ENCODE measurements at places on chromosomes 12 and 14.
A peak's percentile ranks its signal among the peaks of the same experiment; 100 is the strongest.

DNA sequence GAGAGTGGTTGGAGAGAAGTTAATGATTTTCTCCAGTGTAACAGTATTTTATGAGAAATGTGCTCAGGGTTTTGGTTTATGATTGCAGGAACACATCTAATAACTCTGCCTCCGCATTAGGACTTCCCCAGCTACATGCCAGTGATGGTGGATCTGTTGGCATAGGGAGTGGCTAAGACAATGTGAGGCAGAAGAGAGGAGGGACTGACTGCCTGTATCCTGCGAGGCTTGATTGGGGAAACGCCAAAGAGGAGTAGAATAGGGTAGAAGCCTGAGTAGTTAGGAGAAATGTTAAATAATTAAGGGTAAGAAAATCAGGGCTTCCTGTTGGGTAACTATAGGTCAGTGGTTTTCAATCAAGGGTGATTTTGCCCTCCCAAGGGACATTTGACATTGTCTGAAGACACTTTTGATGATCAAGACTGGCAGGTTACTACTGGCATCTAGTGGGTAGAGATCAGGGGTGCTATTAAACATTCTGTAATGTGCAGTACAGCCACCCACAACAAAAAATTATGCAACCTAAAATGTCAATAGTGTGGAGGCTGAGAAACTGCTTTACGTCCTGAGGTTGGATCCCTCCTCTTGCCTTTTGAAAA lies 12.8 kb downstream of the TDG start:
- DNase-seq, result no peak

GRCh38 chr12:5771756-5772155 lies 173.3 kb downstream of the ANO2 start:
- no peak for DNase-seq

- DNase-seq, result no peak
Observed at GRCh38 chr12:2332947-2333346, 280.2 kb downstream of the CACNA1C start.

DNA sequence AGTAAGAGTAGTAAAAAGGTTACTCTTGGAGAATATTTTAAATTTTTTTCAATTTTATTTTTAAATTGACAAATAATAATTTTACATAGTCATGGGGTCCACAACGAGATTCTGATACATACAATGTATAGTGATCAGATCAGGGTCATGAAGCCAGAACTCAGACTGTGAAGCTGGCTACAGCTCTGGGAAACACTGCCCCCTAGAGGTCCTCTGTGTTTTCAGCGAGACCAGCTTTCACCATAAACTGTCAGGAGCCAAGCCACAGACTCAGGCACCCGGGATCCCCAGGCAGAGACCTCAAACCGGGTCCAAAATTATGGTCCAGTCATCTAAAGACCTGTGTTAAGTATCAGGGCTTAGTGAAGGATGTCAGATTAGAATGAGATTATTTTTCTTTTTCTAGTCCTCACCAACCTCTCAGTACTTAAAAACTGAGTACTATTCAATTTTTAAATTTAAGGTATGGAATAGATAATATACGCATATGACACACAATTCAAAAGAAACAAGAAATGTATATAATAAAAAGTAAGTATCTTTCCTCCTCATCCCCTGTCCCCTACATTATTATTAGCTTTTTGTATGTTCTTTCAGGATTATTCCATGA lies 397.1 kb downstream of the MDGA2 start:
- DNase-seq, result peak; percentile 45

- DNase-seq, result no peak
Observed at GRCh38 chr12:14999021-14999694, 26.3 kb downstream of the PDE6H start.

DNA sequence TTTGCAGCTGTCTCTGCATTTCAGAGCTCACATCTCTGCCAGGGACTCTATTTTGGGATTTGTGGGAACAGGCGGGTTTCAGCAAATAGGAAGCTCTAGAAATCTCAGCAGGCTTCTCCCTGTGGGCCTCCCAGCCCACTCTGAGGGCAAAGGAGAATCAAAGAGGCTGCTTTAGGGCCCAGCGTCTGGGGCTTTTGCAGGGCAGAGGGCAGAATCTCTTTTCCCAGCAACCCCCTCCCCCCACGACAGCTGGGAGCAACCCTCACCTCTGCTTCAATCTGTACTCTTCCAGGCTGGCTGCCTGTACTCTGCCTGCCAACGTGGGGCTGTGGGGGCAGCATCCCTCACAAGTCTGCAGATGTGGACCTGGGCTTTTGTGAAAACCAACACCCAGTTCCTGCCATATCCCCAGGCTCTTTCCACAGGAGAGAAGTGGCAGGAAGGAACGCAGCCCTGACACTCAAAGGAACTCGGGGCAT lies 529.6 kb upstream of the TBX3 start:
- DNase-seq, result peak; percentile 32

- DNase-seq, result no peak
Observed at GRCh38 chr12:131940141-131940547, 9.6 kb upstream of the EP400 start.

GRCh38 chr12:111384596-111384995 lies 15.7 kb upstream of the PHETA1 start:
- DNase-seq, result no peak

GRCh38 chr14:50082308-50082742 lies 34.0 kb downstream of the VCPKMT start:
- DNase-seq, result no peak

DNA sequence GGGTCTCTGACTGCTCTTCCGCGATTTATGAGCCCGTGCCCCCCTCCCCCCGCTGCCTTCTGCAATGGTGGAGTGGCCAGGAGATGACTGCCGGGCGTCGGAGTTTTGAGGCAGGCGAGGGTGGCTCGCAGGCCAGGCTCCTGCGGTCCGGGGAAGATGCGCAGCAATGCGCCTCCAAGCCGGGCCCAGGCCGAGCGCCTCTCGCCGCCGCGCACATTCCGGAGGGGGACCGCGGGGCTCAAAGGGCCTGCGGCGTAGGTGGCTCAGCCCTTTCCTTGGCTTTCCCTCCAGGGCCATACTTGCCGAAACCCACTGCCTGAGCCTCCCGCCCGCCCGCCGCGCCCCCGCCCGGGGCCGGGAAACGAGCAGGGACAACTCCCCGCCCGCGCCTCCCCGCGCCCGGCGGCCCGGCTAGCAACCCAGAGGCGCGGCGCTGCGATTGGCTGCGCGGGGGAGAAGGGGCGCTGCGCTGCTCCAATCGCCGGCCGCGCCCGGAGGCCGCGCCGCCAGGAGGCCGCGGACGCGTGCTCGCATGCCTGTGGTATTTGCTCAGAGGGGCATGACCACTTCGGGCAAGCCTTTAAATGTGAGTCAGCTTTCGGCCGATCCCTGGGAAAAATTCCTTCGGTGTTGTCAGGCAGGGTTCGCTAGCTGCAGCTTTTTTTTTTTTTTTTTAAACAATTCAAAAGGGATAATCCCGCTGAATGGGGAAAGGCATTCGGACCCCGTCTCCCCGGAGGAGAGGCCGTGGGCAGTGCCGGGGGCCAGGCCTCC lies 157.9 kb upstream of the PARP11 start:
- DNase-seq, result no peak

DNA sequence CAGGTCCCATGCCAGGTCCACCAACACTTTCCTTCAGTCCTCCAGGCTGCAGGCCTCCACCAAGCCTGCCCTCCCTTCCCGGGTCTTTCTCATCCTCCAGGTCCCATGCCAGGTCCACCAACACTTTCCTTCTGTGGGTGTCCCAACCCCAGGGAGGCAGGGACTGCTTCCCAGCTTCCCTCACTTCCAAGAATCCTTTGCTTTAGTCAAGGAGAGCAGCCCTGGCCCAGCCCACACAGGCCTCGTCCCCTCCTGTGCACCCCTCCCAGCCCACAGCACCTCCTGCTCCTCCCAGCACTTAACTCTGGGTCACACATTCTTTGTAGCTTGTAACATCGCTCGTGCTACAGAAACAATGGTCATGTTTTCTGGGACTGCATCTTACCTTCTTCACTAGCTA lies 72.9 kb downstream of the TESC start:
- DNase-seq, result no peak

DNA sequence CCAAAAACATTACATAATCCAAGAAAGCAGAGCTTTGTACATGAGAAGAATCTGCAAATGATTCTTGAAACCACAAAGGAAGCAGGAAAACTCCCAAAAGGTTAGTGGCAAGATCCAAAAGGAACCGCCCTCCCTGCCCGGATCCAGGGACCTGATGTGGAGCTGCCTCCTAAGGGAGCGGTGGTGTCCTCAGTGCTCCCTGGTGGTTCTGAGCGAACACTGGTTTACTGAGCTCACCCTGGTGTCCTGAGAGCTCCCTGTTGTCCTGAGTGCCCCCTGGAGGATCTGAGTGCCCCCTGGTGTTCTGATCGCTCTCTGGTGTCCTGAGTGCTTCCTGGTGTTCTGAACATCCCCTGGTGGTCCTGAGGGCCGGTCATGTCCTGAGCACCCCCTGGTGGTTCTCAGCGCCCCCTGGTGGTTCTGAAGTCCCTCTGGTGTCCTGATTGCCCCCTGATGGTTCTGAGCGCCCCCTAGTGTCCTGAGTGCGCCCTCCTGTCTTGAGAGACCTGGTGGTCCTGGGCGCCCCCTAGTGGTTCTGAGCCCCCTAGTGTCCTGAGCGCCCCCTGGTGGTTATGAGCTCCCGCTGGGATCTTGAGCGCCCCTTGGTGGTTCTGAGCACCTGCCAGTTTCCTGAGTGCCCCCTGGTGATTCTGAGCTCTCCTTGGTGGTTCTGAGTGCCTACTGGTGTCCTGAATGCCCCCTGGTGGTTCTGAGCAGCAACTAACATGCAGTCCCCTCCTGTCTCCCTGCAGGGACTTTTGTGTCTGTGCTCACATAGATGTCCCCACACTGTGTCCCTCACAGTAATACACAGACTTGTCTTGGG lies 891.1 kb downstream of the TMEM121 start:
- DNase-seq, result peak; percentile 20

- DNase-seq, result no peak
Observed at GRCh38 chr14:76490735-76491134, 114.8 kb downstream of the ESRRB start.

- DNase-seq, result no peak
Observed at GRCh38 chr14:71591231-71591630, 341.0 kb upstream of the RGS6 start.

DNA sequence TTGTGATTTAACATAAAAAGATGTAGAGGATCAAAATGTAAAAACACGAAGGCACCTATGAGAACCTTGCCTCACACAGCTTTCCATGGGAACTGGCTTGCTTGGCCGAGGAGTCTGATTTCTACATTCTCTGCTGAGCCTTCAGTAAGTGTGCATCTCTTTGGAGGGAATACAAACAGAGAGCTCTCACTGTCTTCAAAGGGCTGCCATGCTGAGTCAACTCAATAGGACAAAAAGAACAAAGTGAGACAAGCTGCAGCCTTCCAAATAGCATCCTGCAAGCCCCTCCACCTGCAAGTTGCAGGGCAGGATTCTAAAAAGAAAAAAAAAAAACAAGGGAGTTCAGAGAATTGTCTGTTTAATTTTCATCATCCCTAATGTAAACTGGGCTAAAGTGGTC lies 411.9 kb downstream of the NELL2 start:
- DNase-seq, result no peak

DNA sequence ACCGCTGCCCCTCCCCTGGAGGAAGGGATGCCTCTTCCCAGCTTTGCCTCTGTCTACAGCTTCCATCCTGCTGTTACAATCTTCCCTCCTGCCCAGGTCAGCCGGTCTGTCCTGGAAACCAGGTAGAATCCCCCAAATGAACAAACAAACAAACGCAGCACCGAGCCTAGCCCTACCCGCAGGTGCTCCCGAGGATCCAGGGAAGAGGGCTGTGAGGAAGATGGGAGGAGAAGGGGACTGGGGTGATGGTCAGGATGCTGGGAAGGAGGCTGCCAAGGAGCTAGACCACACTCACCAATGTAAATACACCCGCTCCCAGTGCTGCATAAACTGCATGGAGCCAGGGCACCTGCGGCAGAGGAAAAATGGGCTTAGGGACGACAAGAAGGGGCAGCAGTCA lies 16.6 kb downstream of the FAIM2 start:
- no peak for DNase-seq

DNA sequence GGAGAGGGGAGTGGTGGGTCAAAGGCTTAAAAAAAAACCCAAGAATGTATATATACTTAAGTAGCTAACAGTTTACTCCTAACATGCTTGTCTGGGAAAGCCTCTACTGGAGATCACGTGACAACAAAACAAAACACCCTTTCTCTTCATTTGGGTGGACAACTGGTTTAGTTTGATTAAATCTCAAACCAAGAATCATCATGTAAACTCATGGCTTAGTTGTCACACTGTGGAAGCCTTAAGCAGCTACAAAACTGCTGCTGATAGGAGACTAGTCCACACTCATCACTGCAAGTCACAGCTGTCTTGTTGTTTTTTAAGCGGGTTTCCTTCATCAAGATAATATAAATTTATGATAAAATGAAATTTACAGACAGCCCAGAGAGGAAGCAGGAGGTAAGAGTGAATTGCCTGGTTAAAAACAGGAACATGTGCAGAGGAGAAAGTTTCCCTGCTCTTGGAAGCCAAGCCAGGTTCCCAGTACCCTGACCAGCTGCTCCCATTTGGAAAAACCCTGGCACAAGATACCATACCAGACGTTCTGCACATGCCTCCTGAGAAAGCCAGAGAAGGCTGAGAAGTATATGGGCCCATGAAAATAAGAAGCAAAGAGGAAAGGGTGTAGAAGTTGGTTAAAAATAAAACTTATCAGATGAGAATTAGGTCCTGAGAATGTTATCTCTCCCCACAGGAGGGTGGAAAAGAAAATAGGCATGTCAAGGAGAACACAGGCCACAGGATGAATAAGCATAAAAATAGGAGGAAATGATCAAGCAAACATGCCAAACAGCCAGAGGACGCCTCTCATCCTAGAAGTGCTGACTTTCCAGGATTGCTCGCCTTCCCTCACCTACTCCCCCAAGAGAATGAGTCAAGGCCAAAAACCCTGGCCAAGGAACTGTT lies 34.0 kb downstream of the EGLN3 start:
- no peak for DNase-seq

DNA sequence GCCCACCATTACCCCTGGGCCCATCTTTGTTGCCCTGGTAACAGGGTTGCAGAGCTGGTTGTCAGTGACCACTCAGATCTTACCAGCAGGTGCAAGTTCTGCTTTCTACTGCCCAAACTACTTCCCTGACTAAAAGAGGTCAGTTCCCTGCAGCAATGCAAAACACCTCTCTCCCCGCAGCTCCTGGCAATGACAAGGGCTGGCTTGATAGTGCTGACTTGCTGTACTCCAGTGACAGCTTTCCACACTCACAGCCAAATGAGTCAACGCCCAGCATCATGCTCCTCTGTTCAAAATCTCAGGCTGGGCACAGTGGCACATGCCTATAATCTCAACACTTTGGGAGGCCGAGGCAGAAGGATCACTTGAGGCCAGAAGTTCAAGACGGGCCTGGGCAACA lies 90.6 kb downstream of the CIT start:
- no peak for DNase-seq

DNA sequence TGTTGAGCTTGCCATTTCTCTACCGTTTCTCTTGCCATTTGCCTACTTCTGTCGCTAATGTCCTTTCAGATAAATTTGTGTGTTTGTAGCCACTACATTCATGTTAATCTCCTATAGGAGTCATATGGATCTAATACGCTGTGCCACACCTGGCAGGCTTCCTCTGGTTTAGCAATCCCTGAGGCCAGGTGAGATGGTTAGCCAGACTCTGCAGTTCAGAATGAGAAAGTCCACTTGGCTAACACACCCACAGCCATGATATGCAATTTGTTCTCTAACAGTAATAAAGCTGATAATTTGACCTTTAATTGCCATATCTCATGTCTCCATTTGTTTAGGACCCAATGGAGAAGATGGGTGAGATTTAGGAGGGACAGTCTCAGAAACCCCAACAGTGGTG lies 1261.6 kb upstream of the TMEM132C start:
- DNase-seq, result no peak
